Aorta (tissue), 5 donors: ENCODE measurements at places on chromosomes 12 and 14. TPM values are rescaled to one million over a fixed set of nuclear protein-coding genes. Genes with fewer than 3 reads are reported as not detected.
A peak's percentile ranks its signal among the peaks of the same experiment; 100 is the strongest.

GRCh38 chr12:124919521-124920352 is 5.3 kb upstream of the UBC start:
- H3K4me1 ChIP-seq = peaks cover 2% of the 10 kb centered on the region
- no peak overlapping the region for H3K4me3 ChIP-seq
- H3K27me3 ChIP-seq = no peaks in the 10 kb centered on the region
- H3K27ac ChIP-seq = peak overlapping the region; percentile 85
- peak; percentile 42 for DNase-seq
- H3K36me3 ChIP-seq = no peaks in the 10 kb centered on the region

GRCh38 chr12:82952946-82953345 is 266.2 kb downstream of the TMTC2 start:
- no peak overlapping the region for H3K27ac ChIP-seq
- H3K4me1 ChIP-seq = no peaks in the 10 kb centered on the region
- no peaks in the 10 kb centered on the region for H3K27me3 ChIP-seq
- no peak overlapping the region for H3K4me3 ChIP-seq

GRCh38 chr12:106112145-106112821 is 26.5 kb downstream of the NUAK1 start:
- no peak for DNase-seq
- H3K27me3 ChIP-seq = no peaks in the 10 kb centered on the region
- H3K4me1 ChIP-seq = peaks cover 9% of the 10 kb centered on the region
- no peak overlapping the region for H3K4me3 ChIP-seq
- peak overlapping the region; percentile 81 for H3K27ac ChIP-seq

- no peaks in the 10 kb centered on the region for H3K27me3 ChIP-seq
- no peak for DNase-seq
- H3K4me3 ChIP-seq = no peak overlapping the region
- no peak overlapping the region for H3K27ac ChIP-seq
- peaks cover 7% of the 10 kb centered on the region for H3K36me3 ChIP-seq
These were observed 12.3 kb downstream of the ABCD4 start for GRCh38 chr14:74290415-74290814.

OLR1 gene
- not detected for polyA plus RNA-seq

HCAR1 gene
- not detected for polyA plus RNA-seq

FGF6 gene
- polyA plus RNA-seq = not detected

ATG2B gene
- polyA plus RNA-seq = 1.5 TPM
